ENCODE measurements at places on chromosomes 13 and 19.
A peak's percentile ranks its signal among the peaks of the same experiment; 100 is the strongest.

GRCh38 chr13:95553581-95554385 lies 1.3 kb downstream of the CLDN10 start:
- peak; percentile 37 for DNase-seq

DNA sequence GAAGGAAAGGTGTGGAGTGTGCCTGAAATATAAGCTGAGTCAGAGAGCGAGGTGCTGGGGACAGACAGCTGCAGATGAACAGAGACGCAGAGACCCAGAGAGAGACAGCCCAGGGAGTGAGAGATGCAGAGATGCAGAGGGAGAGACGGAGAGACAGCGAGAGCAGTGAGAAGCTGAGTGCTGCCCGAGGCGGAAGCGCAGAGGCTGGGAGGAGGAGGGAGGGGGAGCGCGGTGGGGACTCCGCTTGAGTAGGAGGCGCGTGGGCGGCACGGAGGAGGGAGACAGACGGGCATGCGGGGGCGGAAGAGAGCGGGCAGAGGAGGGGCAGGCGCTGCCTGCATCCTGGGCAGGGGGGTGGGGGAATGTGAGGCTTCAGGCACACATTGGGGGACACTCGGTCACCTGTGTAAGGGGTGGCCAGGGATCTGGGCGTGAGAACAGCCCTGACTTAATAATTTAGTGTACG lies 25.7 kb downstream of the SLC8A2 start:
- no peak for DNase-seq

DNA sequence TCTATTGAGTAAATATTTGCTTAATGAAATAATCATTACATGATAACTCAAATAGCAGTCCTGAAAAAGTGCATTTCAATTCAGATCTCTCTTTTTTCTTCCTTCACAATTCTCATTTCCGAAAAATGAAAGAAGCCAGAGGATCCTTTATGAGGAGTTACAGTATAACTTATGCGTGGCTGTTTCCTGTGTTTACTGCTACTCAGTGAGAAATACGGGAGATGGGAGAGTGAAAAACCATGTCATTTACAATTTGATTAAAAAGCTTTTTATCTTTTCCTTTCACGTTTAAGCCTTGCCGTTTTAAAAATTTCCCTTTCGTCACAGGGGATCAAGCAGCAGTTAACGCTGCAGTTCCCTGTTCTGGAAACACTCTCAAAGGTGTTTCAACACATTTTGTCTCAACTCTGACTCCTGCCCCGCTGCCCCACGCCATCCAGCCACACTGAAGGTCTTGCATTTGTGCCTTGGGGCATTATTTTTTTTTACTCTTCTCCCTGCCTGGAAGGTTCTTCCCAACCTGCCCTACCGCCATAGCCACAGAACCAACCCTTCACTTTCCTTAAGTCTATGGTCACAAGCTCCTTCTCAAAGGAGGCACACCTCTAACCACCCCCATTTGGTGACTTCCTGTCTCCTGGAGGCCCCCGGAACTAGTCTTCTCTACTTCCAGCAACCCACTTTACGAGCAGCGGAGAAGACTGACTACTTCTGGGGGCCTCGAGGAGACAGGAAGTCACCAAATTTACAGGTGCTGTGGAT lies 17.0 kb downstream of the KL start:
- no peak for DNase-seq

GRCh38 chr13:47038188-47038587 lies 141.3 kb upstream of the HTR2A start:
- DNase-seq = no peak

DNA sequence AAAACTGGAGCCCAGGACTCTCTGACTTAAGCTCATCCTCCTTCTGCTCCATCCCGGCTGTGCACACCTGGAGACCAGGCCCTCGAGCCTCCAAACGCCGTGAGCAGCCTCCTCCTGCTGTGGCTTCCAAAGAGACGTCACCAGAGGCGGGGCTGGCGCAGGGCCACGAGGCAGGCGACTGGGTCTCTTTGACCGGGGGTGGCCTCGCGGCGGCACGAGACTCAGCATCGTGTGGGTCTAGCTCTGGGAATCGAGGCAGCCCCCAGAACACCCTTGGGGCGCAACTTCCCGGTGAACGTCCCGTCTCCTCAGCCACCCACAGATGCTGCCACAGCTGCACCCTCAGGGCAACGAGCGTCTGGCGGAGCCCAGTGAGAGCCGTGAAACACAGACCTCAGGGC lies 22.8 kb downstream of the RASA3 start:
- DNase-seq = no peak

GRCh38 chr19:1847684-1848398 lies 442 bp downstream of the REXO1 start:
- no peak for DNase-seq

DNA sequence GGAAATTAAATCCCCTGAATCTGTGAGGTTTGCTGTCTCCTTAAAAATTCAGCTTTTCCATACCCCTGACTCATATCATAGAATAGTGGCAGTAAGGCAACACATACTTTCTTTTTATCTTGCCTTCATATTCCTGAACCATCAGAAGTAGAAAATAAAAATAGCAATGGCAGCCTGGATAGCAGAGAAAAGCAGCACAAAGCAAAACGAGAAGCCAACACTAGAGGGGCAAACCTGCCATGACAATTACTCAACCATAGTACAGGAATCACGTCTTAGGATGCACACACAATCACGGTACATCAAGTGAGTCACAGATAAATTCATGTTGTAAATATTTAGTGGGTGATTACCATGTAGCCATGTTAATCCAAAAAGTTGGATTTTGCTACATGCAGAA lies 343.0 kb downstream of the ITGBL1 start:
- DNase-seq = no peak

- peak; percentile 17 for DNase-seq
Measured at GRCh38 chr19:48975947-48976847, 11.1 kb downstream of the FTL start.

DNA sequence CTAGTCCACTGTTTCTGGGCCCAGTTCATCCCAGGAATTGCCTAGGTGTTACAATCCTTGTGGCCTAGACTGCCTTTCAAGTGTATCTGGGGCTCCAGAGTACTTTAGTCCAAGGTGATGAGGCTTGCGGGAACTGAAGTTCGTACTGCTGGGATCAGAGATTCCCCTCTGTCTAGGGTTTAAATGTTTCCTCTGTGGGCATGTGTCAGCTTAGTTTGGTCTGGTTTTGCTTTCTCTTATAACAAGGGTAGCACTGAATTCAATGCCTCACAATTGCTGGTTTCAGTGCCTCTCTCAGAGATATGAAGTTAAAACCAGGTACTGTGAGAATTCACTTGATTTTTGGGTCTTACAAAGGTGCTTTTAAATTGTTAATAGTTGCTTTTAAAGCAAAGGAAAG lies 30.8 kb downstream of the RGCC start:
- DNase-seq = no peak

DNA sequence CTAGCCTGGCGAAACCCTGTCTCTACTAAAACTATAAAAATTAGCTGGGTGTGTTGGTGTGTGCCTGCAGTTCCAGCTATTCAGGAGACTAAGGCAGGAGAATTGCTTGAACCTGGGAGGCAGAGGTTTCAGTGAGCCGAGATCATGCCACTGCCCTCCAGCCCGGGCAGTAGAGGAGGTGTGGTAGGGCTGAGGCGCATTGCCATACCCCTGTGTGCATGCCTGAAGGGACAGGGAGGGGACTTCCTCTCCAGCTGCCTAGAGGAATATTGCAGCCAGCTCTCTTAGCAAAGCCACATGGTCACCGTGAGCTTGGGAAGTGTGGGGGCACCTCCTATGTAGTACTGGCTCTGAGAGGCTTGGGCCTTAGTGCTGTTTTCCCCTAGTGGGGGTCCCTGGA lies 29.2 kb upstream of the PEPD start:
- DNase-seq = no peak

GRCh38 chr13:80132741-80133601 lies 208.0 kb downstream of the SPRY2 start:
- no peak for DNase-seq
